Transverse colon (tissue), 4 donors: ENCODE measurements at places on chromosomes 2 and 18.
A peak's percentile ranks its signal among the peaks of the same experiment; 100 is the strongest.

DNA sequence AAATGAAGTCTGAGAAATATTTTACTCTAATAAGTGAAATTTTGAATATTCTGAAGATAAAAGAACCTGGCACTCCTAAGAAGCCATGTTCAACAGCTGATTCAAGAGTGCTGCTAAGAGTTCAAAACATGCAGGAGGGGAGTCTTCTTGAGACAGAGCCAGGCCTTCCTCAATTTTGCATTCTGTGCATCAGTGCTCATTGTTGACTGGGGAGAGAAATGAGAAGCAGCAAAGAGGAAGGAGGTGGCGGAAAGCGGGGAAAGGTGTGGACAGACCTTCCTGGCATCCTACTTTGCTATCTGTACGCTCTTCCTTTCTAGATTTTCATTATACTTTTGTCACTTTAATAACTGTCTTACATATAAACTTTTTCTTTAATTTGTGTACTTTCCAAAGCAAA is 29.7 kb upstream of the TXNDC2 start:
- DNase-seq = no peak

- peak; percentile 27 for DNase-seq
These were observed 561.9 kb upstream of the ID2 start for GRCh38 chr2:8119782-8120505.

- DNase-seq = peak; percentile 41
These were observed 39.5 kb upstream of the MCFD2 start for GRCh38 chr2:46954951-46955571.

GRCh38 chr2:67295851-67296250 is 101.3 kb upstream of the ETAA1 start:
- DNase-seq = no peak

DNA sequence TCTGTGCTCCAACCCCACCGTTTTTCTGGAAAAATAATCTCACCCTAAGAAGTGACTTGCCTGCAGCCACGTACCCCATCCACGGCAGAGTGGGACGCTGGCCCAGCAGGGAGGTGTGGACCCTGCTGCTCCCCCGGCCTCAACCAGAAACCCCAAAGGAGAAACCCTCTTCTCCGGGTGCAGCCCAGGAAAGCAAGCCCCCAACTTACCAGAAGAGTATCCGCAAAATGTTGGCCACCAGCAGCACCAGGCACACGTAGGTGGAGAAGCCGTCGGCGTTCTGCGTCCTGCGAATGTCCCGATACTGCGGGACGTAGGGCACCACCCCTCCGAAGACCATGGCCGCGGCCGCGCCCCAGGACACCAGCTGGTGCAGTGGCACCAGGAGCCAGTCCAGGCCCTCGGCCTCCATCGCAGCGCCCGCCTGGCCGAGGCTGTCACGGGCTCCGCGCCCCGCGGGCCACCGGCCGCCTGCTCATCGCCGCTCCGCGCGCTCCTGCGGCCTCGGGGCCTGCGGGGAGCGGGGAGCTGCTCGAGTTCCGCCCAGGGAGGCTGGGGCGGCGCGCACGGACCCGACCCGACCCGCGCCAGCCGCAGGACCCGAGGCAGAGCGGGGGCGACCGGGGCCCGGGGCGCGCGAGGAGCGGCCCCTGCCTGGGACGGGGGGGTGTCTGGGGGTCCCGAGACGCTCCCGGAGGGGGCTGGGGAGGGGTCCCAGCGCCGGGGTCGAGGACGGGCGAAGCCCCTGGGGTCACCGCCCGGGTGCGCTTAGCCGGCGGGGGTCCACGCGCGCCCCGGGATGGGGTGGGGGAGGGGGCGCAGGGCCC is 725 bp downstream of the SLC66A2 start:
- peak; percentile 59 for DNase-seq

DNA sequence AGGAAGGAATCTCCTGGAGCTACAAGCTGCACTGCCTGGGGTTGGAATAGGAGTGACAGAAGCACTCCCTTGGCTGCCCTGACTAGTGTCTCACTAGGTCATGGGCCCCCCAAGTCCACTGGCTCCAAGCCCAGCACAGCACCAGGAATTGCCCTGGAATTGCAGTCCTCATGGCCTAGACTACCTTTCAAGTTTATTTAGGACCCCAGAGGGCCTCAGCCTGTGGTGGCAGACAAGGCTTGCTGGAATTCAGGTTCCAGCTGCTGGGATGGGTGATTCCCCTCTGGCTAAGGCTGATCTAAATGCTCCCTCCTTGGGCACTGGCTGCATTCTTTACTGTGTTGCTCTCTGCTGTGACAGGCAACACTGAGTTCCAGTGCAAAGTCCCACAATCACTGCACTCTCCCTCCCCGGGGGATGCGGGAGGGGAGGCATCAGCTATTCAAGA is 14.0 kb downstream of the STRADB start:
- no peak for DNase-seq

GRCh38 chr2:95334916-95335641 is 37.9 kb downstream of the KCNIP3 start:
- DNase-seq = no peak

DNA sequence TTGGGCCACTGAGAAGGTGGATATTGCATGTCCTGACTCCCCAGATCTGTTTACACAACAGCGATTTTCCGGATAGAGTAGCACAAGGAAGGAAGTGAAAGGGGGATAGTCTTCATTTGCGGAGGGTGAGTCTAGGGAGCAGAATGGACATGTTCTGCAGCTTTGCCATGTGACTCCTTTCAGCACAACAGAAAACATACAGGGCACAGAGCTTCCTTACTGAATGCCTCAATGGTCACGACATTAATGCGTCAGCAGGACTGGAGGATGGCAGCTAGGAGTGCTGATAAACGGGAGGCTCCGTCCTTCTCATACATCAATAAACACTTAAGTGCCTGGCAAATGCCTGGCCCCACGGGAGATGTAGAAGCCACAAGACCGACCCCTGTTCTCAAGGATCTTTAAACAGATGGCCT is 163.0 kb downstream of the FAM210A start:
- DNase-seq = no peak

- DNase-seq = no peak
These were observed 52.4 kb upstream of the PTMA start for GRCh38 chr2:231655894-231656293.
